Mesothelial cell of epicardium (in vitro differentiated cells): ENCODE measurements at places on chromosomes 4 and X.

GRCh38 chr4:26753617-26754016 is 107.0 kb upstream of the STIM2 start:
- peaks cover 3% of the 10 kb centered on the region for H3K4me1 ChIP-seq
- no peak overlapping the region for H3K27ac ChIP-seq
- H3K27me3 ChIP-seq, result no peaks in the 10 kb centered on the region
- H3K4me3 ChIP-seq, result no peak overlapping the region
- DNase-seq, result no peak

DNA sequence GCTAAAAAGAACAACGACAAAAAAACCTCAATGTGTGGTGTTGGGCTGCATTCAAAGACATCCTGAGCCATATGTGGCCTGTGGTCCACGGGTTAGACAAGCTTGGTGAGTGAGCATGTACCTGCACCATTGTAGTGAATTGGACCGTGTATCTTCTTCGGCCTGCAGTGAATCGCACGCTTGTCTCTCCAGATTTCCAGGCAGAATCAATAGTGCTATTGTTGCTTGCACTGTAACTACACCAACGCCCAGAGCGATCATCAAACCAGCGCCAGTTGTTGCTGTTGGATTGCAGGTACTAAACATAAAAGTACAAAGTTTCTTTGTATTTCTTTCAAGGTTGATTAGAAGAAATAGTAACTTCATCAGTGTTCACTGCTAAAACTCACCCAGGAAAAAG is 101.6 kb downstream of the HUWE1 start:
- H3K4me3 ChIP-seq, result no peak overlapping the region
- no peaks in the 10 kb centered on the region for H3K27me3 ChIP-seq
- H3K36me3 ChIP-seq, result peaks cover 53% of the 10 kb centered on the region
- no peaks in the 10 kb centered on the region for H3K4me1 ChIP-seq
- no peak overlapping the region for H3K27ac ChIP-seq

DNA sequence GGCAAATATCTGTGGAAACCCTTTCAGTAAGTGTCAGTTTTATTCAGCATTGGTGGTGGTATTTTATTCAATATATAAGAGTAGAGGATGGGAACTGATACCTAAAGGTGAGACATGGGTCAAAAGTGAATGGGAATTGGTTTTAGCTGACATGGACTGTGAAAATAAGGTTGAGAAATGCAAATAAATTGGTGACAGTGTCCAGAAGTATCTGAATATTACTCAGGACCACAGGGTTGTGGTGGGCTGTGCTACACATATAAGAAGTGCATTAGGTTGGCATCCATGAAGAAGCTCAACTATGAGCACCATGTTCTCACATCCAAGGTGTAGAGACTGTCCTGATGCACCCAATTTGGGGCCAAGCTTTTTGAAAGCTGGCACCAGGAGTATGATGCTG is 45.0 kb downstream of the ETDC start:
- no peaks in the 10 kb centered on the region for H3K27me3 ChIP-seq
- H3K4me1 ChIP-seq, result no peaks in the 10 kb centered on the region
- H3K36me3 ChIP-seq, result peaks cover 14% of the 10 kb centered on the region
- no peak overlapping the region for H3K27ac ChIP-seq

DNA sequence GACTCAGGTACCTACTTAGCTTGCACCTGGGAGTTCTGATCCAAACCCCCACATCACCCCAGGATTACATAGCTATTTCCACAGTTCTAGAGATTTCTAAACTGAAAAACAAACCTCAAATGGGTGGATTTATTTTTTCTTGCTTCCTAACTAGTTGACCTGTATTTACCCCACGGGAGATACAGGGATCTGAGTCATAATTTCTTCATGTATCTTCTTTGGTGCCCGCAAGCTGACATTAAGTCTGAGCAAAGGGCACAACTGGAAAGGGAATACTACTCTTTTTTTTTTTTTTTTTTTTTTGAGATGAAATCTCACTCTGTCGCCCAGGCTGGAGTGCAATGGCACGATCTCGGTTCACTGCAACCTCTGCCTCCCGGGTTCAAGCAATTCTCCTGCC is 10.0 kb upstream of the ELOVL6 start:
- H3K27me3 ChIP-seq, result no peaks in the 10 kb centered on the region
- H3K27ac ChIP-seq, result no peak overlapping the region
- no peaks in the 10 kb centered on the region for H3K4me1 ChIP-seq
- H3K36me3 ChIP-seq, result no peaks in the 10 kb centered on the region
